Activated naive CD8-positive, alpha-beta T cell treated with anti-CD3 and anti-CD28 coated beads for 36 hours (primary cell): ENCODE measurements at places on chromosomes 12 and 14. TPM values are rescaled to one million over a fixed set of nuclear protein-coding genes. Genes with fewer than 3 reads are reported as not detected.

DNA sequence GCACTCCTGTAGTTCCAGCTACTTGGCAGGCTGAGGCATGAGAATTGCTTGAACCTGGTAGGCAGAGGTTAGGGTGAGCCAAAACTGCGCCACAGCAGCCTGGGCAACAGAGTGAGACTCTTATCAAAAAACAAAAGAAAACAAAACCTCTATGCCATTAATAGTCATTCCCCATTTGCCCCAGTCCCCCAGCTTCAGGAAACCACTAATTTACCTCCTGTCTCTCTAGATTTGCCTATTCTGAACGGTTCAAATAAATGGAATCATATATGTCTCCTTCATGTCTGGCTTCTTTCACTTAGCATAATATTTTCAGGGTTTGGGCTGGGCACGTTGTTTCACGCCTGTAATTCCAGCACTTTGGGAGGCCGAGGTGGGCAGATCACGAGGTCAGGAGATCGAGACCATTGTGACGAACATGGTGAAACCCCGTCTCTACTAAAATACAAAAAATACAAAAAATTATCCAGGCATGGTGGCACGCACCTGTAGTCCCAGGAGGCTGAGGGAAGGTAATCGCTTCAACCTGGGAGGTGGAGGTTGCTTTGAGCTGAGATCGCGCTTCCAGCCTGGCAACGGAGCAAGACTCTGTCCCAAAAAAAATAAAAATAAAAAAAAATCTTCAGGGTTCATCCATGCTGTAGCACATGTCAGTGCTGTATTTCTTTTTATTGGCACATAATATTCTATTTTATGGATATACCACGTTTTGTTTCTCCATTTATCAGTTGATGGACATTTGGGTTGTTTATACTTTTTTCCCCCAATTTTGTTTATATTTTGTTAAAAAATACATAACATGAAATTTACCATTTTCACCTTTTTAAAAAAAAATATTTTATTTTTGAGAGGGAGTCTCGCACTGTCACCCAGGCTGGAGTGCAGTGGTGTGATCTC is 31.9 kb downstream of the KNTC1 start:
- DNase-seq = no peak

Gene STAC3
- 2.0 TPM for total RNA-seq

- no peak for DNase-seq
These were observed 225.1 kb upstream of the CRY1 start for GRCh38 chr12:107318556-107318805.

GRCh38 chr14:54443981-54444380 is 2.8 kb upstream of the CNIH1 start:
- DNase-seq = no peak

GRCh38 chr12:40692765-40693206 is 547 bp downstream of the CNTN1 start:
- DNase-seq = no peak

Gene SLCO1C1
- total RNA-seq = not detected

Gene TWF1
- total RNA-seq = 24.4 TPM

GRCh38 chr14:54676812-54677708 is 110.1 kb downstream of the SAMD4A start:
- DNase-seq = no peak

Gene KRT72
- total RNA-seq = 0.12 TPM

DNA sequence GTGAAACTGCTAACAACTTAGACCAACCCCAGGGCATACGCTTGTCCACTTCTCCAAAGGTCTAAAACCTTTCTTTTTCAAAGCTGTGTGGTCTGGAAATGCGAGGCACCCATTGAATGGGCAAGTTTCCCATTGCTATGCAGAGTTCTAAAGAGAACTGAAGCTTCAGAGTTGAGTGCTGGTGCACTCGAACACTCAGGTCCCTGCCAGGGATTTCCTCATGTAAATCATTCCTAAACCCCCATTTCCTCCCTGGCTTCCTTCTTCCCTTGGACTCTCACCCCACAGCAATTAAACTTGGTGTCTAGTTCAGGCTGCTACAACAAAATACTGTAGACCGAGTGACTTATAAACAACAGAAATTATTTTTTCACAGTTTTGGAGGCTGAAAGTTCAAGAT is 2.2 kb upstream of the PXN start:
- no peak for DNase-seq

GRCh38 chr12:66848967-66849366 is 170.1 kb upstream of the GRIP1 start:
- DNase-seq = no peak

DNA sequence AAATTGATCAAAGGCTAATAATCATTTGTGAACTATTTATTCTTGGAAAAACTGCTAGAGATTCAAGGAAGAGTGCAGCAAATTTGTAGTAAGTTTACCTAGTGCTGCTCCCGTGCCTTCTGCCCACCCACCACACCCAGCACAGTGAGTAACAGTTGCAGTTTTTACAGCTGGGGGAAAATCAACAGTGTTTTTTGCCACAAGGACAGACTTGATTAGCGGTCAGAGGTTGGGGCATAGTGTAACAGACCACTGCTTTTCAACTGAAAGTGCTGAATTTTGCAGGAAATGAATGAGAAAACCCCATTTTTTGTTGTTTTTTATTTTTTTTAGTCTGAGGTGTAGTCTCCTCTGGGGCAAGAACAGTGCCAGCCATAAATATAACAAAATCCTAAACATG is 7.5 kb upstream of the KLRK1 start:
- no peak for DNase-seq

Gene ARID2
- total RNA-seq = 19.9 TPM

DNA sequence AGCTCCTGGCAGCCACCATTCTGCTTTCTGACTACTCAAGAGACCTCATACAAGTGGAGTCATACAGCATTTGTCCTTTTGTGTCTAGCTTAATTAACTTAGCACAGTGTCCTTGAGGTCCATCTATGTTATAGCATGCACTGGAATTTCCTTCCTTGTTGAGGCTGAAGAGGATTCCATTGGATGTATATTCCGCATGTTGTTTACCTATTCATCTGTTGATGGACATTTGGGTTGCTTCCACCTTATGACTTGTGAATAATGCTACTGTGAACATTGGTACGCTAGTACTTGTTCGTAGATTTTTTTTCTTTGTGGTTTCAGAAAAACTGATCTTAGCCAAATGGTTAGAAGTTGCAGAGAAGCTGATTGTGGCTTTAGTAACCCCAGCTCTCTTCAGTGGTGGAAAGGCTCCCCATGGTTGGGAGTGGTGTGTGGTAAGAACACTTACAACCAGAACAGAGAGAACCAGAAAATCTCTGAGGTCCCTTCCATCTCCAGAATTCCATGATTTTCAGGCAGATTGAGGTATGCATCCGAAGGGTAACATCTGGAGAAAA is 118.4 kb downstream of the SAMD4A start:
- no peak for DNase-seq

GRCh38 chr14:67417633-67418032 is 5.7 kb upstream of the PLEK2 start:
- DNase-seq = no peak

- no peak for DNase-seq
These were observed 23.7 kb downstream of the NCOR2 start for GRCh38 chr12:124543590-124544310.

Gene FGD6
- 0.87 TPM for total RNA-seq

- no peak for DNase-seq
These were observed 669 bp upstream of the PKP2 start for GRCh38 chr12:32897281-32897610.
